ENCODE measurements at places on chromosomes 5 and 9.

DNA sequence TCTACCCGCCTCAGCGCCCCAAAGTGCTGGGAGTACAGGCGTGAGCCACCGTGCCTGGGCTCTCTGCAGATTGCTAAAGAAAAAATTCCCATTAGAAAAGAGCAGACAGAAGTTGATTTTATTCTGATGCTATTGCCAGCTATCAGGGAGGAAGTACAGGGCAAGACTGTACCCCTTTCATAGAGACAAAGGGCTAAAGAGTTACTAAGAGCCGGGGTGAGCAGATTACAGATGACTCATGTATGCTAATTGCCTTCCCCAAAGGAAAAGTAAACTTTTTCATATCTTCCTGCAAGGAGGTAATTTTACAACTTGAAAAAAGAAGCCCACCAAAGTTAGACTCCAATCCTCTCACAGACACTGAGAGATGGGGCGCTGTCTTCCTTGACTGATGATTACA, 42.3 kb upstream of the MCTP1 start:
- DNase-seq: no peak

- DNase-seq: no peak
Measured at GRCh38 chr5:6592601-6593000, 40.2 kb downstream of the NSUN2 start.

DNA sequence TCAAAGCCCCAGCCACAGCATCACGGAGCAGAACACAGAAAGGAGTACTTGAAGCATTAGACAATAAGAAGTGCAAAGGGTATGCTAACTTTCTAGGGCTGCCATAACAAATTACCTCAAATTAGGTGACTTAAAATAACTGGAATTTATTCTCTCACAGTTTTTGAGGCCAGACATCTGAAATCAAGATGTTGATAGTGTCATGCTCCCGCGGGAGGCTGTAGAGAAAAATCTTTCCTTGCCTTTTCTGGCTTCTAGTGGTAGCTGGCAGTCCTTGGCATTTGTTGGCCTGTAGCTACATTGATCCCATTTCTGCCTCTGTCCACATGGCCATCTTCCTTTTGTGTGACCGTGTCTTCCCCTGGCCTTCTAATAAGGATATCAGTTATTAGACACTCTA, 51.9 kb upstream of the SPDL1 start:
- DNase-seq: no peak

DNA sequence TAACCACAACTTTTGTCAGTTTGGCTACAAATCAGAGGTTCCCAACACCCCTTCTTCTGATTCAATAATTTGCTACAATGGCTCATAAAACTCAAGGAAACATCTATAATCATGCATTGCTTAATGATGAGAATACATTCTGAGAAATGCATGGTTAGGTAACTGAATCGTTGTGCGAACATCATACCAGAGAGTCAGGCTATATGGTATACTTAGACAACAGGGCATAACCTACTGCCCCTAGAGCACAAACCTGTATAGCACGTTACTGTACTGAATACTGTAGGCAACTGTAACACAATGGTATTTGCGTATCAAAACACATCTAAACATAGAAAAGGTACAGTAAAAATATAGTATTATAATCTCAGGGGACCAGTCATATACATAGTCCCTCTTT, 31.0 kb upstream of the RNF38 start:
- no peak for DNase-seq

All from activated naive CD4-positive, alpha-beta T cell treated with anti-CD3 and anti-CD28 coated beads, Interleukin-2, amount 50 U/mL, for 16 hours (primary cell).